ENCODE measurements at places on chromosomes 5 and 9. TPM values are rescaled to one million over a fixed set of nuclear protein-coding genes. Genes with fewer than 3 reads are reported as not detected.

FAXDC2 gene
- total RNA-seq = 3.5 TPM

PSAT1 gene
- 56.8 TPM for total RNA-seq

TMEFF1 gene
- not detected for total RNA-seq

NAIF1 gene
- 17.3 TPM for total RNA-seq

DNA sequence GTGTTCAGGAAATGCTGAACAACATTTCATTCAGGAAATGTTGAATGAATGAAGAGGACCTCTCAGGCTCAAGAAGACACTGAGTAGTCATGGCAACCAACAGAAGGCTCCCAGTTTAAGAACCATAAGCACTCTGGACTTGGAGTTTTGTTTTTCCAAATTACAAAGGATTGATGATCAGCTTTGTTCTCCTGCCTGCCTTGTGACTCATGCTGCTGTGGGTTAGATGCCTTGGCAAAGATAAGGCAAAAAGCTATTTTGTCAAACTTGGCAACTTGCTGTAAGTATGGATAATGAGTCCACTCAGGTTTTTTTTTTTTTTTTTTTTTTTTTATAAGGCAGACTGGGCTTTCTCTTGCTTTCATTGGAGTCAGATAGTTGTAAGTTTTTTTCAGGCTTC is 365.0 kb downstream of the TMEM232 start:
- DNase-seq = no peak

- no peak for DNase-seq
Observed at GRCh38 chr9:109512170-109512756, 14.2 kb upstream of the PTPN3 start.

- peak; percentile 71 for DNase-seq
Observed at GRCh38 chr9:130770679-130771442, 64.2 kb upstream of the ABL1 start.

DNA sequence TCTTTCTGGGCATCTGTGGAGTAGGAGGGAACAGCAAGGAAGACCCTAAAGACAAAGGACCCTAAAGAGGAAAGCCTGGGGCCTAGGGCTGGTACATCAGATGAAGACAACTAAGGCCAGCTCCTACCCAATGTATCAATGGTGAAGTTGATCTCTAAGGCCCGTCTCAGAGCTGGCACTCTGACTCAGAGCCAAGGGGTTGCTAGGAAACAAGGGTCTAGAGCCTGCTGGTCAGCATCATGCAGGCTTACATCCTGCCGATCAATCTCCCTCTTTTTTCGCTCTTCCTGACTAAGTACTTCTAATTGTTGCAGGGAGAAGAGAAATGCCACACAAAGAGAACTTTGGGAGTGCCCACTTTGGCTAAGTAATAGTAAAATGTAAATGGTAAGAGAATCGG is 26.2 kb downstream of the TRIM32 start:
- no peak for DNase-seq

ZNG1A gene
- total RNA-seq = 9.3 TPM

DNA sequence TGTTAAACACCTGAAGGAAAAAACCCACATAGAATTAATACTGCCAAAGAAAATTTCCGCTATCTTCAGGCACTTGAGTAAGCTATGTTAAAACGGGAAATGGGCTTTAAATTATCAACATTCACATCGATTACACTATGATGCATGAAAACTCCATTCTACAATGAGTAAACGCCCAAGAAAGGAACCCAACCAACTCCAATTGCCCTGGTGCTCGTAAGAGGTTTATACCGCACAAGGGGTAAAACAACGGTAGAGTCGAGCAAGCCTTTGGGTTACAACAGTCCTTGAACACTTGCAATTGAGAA is 1.0 kb downstream of the AGTPBP1 start:
- DNase-seq = no peak

SLC34A1 gene
- total RNA-seq = not detected

- DNase-seq = no peak
Observed at GRCh38 chr5:61949054-61949678, 356.8 kb upstream of the KIF2A start.

GRCh38 chr9:131677049-131677443 is 62.8 kb downstream of the RAPGEF1 start:
- no peak for DNase-seq

DNA sequence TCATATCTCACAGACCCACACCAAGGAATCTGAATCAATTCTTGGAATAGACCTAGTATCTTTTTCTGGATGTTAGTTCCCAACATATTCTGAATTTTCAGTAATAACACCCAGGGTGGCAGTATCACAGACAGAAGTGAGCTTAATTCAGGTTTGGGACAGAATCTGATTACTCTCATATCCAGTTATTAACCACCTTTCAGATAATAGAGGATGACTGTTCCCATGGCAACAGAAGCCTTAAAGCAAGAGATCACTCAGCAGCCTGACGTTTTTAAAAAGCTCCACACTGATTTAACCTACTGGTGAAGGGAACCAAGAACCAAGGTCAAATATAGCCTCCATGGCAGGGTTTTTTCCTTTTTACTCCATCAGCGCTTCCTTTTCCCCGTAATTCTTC is 68.4 kb downstream of the ACTBL2 start:
- DNase-seq = no peak

DNA sequence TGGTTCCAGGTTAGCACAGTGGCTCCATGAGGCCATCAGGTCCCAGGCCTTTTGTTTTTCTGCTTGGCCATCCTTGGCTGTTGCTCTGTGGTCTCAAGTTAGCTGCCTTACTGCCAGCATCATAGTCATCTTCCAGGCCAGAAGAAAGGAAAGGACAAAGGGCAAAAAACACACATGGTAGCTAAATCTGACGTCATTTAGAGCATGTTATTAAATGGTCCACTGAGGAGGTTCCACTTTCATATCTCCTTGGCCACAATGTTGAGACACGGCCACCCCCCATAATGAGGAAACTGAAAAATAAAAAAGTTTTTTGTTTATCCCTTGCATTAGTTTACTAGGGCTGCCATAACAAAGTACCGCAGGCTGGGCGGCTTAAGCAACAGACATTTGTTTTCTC is 106.4 kb upstream of the NIPBL start:
- no peak for DNase-seq

- no peak for DNase-seq
Observed at GRCh38 chr9:35859990-35860339, 10.2 kb downstream of the OR13J1 start.

DNA sequence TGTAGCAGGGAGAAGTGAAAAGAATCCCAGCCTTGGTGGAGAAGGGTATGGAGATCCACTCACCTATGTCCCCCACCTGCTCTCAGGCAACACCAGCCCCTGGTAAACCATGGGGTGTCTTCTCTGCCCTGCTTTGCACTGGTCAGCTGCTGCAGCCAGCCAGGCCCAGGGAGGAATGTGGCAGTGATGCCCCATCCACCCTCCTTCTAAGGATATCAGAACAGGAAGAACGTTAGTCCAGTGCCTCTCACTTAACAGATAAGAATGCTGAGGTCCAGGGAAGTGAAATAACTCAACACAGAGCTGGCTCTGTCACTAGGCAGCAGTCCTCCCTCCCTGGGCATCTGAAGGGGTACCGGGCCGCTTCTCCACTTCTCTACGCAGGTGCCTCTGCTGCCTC is 9.7 kb upstream of the PPIC start:
- no peak for DNase-seq

DNA sequence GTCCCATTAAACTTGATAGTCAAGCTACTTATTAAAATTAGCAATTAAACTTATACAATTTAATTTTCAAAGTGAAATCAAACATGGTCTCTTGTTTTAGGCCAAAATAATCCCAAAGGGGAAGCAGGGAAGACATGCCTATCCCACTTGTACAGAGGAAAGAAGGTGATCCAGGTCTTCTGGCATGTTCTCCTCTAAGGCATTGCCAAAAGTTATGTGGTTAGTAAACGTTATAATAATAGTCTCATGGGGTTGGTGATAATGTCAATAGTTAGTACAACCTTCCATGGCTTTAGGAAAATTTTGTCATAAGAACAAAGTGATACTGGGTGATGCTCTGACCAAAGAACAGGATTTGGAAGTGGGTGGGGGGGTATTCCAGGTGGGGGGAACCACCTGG is 52.8 kb downstream of the ROR2 start:
- no peak for DNase-seq

DNA sequence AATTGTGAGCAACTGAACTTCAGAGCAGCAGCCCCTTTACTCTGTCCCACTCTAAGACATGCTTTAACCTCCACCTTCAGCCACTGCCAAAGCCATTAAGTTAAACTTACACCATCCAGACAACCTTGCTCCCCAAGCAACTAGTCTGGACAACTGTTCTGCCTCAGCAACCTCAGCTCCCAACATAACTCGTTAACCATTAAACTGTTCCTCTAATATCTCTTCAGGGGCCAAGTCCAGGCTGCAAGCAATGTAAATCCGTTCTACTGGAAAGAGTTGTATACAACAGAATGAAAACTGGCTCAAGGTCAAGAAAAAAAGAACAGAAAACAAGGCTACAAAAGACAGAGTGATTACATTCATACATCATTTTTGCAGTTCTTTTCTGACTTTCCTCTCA is 131.7 kb upstream of the TARS1 start:
- no peak for DNase-seq

DNA sequence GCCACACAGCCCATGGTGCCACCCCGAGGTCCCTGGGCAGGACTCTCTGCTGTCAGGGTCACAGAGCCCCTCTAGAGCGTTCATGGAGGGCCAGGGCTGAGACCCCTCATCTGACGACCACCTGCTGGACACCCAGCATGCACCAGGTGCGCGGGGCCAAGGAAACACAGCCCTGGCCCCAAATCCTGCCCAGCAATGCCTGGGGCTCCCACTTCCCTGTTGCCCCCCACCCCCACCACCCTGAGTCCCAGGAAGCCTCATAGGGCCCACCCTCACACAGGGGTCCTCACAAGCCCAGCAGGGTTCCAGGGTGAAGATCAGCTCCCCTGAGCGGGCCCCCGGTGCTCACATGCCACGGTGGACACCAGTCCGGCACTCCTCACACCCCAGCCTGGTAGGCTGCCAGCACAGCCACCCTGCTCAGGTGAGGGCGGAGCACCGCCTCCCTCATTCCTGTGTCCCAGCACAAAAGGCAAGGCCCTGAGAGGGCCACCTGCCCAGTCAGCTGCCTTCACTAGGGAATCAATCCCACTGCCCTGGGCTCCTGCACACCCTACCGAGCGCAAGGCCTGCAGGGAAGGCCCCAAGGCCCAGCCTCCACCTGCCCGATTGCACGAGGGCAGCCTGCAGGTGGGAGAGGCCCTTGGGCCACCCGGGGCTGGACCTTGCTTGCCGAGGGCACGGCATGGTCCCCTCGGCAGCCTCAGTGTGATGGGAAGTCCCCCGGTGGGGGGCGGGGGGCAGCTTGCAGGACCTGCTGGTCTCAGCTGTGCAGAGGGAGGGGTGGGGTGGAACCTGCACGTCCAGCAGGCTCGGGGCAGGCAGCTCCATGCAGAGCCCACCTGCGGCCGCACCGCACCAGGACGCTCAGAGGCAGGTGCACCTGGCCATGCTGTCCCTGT is 56.4 kb upstream of the UBAC1 start:
- peak; percentile 81 for DNase-seq

SEMA4D gene
- total RNA-seq = 18.5 TPM

- DNase-seq = no peak
Observed at GRCh38 chr5:154937186-154937717, 759 bp downstream of the GEMIN5 start.

TTF1 gene
- 6.4 TPM for total RNA-seq

- no peak for DNase-seq
Observed at GRCh38 chr9:37198039-37198729, 77.8 kb downstream of the ZCCHC7 start.

- DNase-seq = no peak
Observed at GRCh38 chr5:32202394-32202793, 28.3 kb upstream of the GOLPH3 start.

- no peak for DNase-seq
Observed at GRCh38 chr9:137387114-137387890, 35.7 kb downstream of the EXD3 start.

- no peak for DNase-seq
Observed at GRCh38 chr5:170451747-170452365, 52.0 kb upstream of the KCNIP1 start.

FAM78A gene
- total RNA-seq = 1.2 TPM

GRCh38 chr5:168693883-168694282 is 114.7 kb upstream of the PANK3 start:
- DNase-seq = no peak

RGS14 gene
- 48.9 TPM for total RNA-seq

- DNase-seq = no peak
Observed at GRCh38 chr9:116990592-116990991, 303.5 kb downstream of the TRIM32 start.

- no peak for DNase-seq
Observed at GRCh38 chr5:35038891-35039290, 8.9 kb downstream of the AGXT2 start.

DNA sequence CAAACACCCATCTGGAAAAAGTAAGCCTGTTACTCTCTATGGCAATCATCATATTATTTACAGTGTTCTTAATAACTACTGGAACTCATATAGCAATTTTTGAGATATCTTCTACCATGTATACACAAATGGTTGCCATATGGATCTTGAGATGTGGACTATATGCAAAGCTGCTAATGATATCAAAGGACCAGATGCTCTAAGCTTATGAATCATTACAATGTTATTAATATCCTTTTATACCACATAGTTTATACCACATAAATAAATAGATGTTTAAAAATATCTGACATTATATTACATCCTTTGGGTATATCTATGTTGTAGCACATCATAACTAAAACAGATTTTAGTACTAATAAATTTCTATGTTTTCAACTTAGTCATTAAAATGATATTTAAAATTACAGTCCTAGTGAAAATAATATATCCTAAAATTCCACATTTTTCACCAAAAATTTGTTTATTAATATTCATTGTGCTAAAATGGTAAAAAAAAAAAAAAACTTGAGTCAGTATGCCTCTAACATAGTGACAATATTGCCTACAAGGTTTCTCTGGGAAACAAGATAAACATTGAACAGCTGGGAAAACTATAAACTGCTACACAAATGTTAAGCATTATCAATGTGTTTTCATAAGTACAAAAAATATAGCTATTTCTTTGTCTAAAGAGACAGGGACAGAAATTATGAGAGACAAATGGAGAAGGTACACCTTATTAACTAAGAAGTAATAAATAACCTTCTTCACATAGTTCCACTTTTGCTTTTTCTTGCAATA is 85.5 kb downstream of the DTWD2 start:
- DNase-seq = no peak

GRCh38 chr9:89107406-89107805 is 71.2 kb downstream of the SHC3 start:
- no peak for DNase-seq

- DNase-seq = peak; percentile 26
Observed at GRCh38 chr9:124869466-124869985, 7.6 kb downstream of the ARPC5L start.

GRCh38 chr9:134982311-134982710 is 64.6 kb upstream of the FCN1 start:
- no peak for DNase-seq

NME5 gene
- not detected for total RNA-seq

DNA sequence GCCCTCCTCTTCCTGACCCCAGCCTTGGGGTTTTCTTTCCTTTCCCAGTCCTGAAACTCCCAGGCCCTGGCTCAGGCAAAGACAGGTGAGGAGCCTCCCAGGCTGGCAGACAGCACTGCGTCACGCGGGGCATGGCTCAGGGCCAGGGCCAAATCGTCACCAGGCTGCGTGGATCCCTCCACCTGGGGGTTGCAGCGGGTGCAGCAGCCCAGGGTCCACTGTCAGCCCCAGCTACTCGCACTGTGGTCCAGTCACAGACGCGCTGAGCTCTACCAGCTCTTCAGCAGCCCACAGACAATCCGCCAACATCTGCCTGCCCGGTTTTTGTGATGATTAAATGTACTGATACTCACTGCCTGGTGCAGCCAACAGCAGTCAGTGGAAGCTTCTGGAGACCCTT is 12.1 kb downstream of the FAM78A start:
- DNase-seq = no peak
